ENCODE measurements at places on chromosomes 1 and 21.

GRCh38 chr1:203519053-203519840 lies 25.3 kb downstream of the OPTC start:
- no peak for DNase-seq

DNA sequence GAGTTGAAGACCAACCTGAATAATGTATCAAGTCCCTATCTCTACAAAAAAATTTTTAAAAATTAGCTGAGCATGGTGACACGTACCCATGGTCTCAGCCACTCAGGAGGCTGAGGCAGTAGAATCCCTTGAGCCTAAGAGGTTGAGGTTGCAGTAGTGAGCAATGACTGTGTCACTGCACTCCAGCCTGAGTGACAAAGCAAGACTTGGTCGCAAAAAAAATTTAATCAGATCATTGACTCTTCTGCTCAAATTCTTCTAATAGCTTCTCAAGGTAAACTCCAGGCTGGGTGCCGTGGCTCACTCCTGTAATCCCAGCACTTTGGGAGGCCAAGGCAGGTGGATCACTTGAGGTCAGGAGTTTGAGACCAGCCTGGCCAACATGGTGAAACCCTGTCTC lies 85.9 kb upstream of the PUM1 start:
- no peak for DNase-seq

- no peak for DNase-seq
Observed at GRCh38 chr1:20318521-20318920, 27.8 kb downstream of the VWA5B1 start.

DNA sequence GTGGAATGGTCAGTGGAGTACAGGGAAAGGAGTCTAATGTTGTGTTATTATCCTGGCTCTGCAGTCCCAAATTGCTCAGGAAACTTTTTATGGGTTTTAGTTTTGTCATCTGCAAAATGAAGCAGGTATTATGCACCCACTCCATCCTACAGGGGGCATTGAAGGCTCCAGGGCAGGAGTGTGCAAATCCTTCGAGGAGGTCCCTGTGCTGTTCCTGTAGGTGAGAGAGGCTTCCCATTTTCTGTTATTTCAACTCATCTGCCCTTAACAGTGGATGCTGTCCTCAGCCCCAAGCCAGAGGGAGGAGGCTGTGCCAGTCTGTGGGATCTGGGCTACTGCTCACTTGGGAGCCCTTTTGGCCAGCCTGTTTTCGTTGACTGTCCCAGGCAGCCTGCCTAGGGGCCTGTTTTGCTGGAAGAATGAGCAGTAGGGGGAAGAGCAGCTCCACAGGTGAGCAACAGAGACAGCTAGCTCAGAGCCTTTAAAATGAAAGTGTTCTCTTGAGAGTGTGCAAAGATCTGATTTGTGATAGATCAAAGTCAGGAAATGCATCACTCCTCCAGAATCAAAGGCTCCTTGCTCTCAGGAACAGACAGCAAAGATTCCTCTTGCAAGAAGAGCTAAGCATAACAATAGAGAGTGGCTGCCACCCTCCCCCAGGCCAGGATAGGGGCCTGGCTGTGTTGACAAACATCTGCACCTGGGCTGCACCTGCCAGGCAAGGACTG lies 317.6 kb upstream of the PROX1 start:
- DNase-seq, result no peak

DNA sequence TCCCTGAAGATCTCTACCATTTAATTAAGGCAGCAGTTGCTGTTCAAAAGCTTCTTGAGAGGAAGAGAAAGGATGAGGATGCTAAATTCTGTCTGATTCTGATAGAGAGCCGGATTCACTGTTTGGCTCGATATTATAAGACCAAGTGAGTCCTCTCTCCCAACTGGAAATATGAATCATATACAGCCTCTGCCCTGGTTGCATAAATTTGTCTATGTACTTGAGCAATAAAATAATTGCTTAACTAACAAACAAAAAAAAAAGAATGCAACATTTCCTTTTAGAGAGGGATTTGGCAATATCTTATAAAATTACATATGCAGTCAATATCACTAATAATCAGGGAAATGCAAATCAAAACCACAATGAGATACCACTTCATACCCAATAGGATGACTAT lies 26.8 kb downstream of the ALDH9A1 start:
- DNase-seq, result no peak

DNA sequence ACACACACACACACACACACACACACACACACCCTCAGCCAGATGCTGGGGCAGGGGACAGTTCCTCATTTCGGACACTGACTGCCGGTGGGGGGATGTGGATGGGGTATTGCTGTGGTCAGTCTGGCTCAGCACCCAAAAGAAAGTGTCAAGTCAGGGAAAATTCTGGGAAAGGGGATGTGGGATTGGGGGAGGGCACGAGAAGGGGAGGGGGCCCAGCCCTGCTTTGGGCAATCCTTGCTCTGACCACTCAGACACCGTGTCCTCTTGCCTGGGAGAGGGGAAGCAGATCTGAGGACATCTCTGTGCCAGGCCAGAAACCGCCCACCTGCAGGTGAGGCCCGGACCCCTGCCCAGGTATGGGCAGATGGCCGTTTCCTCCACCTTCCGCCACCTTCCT lies at the start of gene C1QC:
TSS of gene C1QC (plus strand) at position 253 of the 400 bp plus-strand sequence. CDS start 391 bp downstream, outside the sequence.
- DNase-seq, result no peak

- no peak for DNase-seq
Observed at GRCh38 chr1:209398313-209398991, 185.1 kb upstream of the CAMK1G start.

GRCh38 chr1:182244451-182244850 lies 147.1 kb downstream of the GLUL start:
- DNase-seq, result no peak

GRCh38 chr1:181632960-181633359 lies 149.6 kb downstream of the CACNA1E start:
- DNase-seq, result no peak

- DNase-seq, result no peak
Observed at GRCh38 chr1:36161641-36162531, 5.9 kb downstream of the MAP7D1 start.

- no peak for DNase-seq
Observed at GRCh38 chr1:78650114-78650660, 556 bp downstream of the IFI44 start.

- no peak for DNase-seq
Observed at GRCh38 chr21:31931644-31932469, 59.0 kb downstream of the HUNK start.

GRCh38 chr1:234554698-234555311 lies 55.2 kb downstream of the IRF2BP2 start:
- no peak for DNase-seq

- no peak for DNase-seq
Observed at GRCh38 chr1:2224170-2224584, 3.9 kb upstream of the SKI start.

GRCh38 chr1:199954699-199955098 lies 72.8 kb upstream of the NR5A2 start:
- DNase-seq, result no peak

- DNase-seq, result no peak
Observed at GRCh38 chr1:154353460-154353904, 28.2 kb downstream of the ATP8B2 start.

DNA sequence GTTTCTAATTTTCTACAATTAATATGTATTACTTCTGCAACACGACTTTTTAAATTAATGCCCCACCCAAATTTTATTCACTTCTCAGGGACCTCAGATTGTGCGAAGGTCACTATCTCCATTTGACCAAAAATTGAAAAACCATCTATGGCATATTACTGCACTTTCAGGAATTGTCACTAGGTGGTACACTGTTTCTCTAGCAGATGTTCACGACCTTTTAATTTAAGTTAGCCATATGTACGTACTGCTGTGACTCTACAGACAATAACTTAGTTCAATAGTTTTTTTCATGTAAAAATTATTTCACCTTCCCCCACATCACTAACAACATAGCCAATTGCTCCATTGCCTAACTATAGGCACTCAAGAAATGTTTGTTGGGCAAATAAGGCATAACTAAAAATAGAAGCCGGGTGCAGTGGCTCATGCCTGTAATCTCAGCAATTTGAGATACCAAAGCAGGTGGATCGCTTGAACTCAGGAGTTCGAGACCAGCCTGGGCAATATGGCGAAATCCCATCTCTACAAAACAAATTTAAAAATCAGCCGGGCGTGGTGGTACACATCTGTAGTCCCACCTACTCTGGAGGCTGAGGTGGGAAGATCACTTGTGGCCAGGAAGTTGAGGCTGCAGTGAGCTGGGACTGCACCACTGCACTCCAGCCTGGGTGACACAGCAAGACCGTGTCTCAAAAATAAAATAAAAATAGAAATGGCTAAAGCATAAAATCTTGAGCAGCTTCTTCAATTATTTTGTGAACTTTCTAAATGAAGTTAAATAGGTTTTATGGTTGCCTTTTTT lies 75.7 kb upstream of the PKN2 start:
- DNase-seq, result no peak

DNA sequence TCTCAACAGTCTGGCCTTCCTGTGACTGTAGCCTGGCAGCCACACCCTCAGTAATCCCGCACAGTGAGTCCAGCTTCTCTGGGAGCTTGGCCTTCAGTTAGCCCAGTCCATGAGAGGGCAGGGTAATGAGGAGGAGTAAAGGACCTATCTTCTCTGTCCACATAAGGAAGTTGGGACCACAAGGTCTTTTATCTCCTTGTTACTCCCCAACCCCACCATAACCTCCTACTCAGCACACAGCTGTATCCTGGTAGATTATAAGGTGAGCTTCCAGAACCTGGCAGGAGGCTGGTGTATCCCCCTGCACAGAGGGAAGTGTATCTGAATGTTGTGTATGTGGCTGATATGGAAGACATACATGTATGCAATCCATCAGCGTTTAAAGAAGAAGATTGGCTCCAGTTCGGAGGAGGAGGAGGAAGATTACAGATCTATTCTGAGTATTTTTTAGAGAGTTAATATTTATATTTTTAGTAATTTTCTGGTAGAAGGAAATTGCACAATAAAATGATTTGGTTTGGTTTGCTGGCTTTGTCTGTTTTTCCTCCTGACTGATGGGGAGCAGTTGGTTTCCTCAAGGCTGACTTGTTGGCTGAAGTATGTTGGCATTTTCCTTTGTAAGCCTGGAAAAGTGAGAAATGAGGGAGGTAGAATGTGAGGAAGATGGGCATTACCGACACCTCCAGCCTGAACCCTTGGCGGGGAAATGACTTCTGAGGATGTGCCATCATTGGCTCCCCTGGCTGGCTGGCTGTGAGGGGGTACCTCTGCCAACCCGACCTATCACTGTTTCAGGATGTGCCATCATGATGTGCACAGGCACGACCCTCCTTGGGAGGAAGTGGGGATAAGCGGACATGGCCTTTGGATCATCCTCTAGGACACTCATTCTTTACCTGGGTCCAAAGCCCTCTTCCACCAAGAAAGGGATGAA lies 5.0 kb downstream of the C1orf226 start:
- no peak for DNase-seq

GRCh38 chr1:2429780-2430591 lies 17.6 kb upstream of the PEX10 start:
- no peak for DNase-seq

- no peak for DNase-seq
Observed at GRCh38 chr1:115327270-115327669, 10.8 kb downstream of the NGF start.

DNA sequence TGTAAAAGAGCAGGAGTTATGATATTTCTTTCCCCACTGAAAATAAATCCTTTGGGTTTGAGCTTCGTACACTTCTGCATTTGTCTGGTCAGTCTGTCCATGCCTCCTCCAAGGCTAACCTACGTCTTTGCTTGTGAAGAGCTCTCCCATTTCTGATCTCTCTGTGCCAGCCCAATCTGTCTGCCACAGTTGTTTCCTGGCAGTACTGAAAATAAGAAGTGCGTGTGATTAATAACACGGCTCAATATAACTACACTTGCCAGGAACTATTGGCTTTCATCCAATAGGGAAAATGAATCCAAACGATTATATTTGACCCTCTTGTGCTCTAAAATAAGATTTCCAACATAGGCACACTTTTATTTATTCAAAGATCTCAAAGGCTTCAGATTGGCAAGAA lies 19.2 kb upstream of the COL24A1 start:
- DNase-seq, result no peak

GRCh38 chr1:43274125-43274803 lies 4.5 kb downstream of the TMEM125 start:
- DNase-seq, result no peak

All from substantia nigra (tissue), 51 donors.